SW 1271 (cell line): ENCODE measurements at places on chromosomes 6 and 20.

GRCh38 chr6:19107468-19107867 lies 720.3 kb downstream of the RNF144B start:
- DNase-seq: no peak

GRCh38 chr6:1589208-1589607 lies 20.5 kb upstream of the FOXC1 start:
- no peak for DNase-seq

DNA sequence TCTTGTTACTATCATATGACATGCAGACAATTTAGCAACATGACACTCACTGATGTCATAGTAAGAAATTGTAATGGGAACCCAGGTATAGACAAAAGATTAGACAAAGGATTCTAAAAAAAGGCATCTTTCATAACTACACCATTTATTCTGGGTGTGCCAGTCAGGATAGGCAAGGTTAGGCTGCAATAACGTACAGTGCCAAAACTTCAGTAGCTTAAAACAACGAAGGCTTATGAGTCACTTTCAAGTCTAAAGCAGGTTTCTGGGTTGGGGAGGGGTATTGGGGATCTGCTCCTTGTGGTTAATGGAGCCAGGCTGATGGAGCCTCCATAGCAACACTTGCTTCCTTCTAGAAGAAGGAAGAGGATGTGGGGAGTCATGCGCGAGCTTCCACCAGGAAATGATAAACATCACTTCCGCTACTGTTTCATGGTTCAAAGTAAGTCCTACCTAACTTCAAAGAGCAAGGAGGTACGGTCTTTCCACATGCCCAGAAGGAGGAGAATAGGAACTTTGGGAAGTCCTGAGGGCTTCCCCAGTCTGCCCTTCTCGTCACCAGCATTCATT lies 2.0 kb upstream of the GTSF1L start:
- DNase-seq: no peak

- no peak for DNase-seq
Observed at GRCh38 chr6:25997921-25998320, 35.3 kb downstream of the TRIM38 start.

DNA sequence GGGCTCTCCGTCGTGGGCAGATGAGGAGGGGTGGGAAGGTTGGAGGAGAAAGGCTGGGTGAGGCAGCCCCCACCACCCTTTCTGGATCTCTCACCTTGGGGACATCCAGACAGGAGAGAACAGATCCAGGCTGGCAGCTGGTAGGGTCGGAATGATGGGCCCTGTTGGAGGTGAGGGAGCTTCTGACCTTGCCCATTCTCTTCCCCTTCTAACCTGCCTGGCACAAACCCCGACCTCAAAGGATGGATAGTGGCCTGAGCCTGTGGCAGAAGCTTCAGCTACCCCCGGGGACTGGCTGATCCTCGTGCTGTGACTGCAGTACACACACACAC lies 6.0 kb upstream of the NPBWR2 start:
- no peak for DNase-seq

GRCh38 chr20:10610251-10610650 lies 63.5 kb downstream of the JAG1 start:
- no peak for DNase-seq

- no peak for DNase-seq
Observed at GRCh38 chr6:132892929-132893771, 78.8 kb downstream of the RPS12 start.
